NCI-H1436 treated with DMSO at 0.1 percent for 48 hours (cell line): ENCODE measurements at places on chromosomes 3 and 15.

GRCh38 chr3:156674911-156675829, 780 bp downstream of the TIPARP start:
- no peak for DNase-seq

DNA sequence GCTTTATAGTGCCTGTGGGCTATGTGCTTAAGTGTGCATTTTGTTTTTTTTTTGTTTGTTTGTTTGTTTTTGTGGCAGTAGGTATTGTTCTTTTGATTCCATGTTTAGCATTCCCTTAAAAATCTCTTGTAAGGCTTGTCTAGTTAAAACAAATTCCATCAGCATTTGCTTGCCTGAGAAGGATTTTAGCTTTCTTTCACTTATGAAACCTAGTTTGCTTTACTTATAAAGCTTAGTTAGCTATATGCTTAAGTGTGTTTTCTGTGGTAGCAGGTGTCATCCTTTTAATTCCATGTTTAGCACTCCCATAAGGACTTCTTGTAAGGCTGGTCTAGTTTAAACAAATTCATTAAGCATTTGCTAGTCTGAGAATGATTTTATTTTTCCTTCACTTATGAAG, 17.3 kb downstream of the IL16 start:
- DNase-seq = no peak

GRCh38 chr3:125715651-125716050, 120.4 kb upstream of the OSBPL11 start:
- no peak for DNase-seq

DNA sequence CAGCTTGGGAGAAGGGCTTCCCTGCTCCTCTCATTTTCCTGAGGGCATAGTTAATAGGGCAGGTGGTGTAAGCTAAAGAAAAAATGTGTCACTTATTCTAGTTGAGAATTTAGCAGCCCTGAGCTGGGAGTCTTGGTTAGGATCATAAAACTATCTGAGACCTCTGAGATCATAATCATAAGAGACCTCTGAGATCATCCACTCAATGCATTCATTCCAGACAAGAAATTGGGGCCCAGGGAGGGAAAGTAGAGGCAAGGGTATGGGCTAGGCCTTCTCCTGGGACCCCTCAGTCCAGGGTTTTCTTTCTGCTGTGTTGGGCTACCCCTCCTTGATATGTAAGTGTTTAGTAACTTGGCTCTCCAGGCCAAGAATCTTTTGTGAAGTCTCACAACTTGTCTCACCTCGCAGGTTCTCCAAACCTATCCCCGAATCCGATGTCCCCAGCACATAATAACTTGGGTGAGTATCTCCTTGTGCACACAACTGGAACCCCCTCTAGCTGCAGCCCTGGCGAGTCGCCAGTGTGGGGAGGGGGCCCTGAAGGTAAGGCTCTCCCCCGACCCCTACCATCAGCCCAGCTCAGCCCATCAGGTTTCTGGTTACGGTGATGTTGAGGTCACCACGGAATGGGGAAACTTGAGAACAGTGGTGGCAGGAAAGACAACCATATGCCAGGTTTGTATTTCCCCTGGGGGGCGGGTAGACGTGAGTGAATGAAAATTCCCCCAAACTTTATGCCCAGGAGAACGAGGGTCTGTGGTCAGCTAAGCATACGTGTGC, 84.1 kb downstream of the AAGAB start:
- no peak for DNase-seq

- DNase-seq = no peak
These were observed 22.7 kb downstream of the IRAK2 start for GRCh38 chr3:10187290-10187876.

DNA sequence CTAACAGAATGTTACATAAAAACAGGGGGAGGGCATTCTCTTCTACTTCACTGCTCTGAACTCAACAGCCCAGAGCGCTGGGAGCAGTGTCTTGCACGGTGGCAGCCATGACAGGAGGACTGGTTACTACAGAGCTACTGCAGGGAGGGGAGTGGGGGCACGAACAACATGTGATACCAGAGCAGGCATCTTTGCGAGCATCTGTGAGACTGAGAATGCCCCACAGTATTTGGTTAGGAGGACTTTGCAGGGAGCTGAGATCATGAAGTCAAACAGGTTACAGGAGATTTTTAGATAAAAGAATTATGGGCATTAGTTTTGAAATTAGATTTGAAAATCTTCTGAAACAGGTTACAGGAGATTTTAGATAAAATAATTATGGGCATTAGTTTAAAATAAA, 58.8 kb upstream of the GOLGA8B start:
- DNase-seq = no peak

DNA sequence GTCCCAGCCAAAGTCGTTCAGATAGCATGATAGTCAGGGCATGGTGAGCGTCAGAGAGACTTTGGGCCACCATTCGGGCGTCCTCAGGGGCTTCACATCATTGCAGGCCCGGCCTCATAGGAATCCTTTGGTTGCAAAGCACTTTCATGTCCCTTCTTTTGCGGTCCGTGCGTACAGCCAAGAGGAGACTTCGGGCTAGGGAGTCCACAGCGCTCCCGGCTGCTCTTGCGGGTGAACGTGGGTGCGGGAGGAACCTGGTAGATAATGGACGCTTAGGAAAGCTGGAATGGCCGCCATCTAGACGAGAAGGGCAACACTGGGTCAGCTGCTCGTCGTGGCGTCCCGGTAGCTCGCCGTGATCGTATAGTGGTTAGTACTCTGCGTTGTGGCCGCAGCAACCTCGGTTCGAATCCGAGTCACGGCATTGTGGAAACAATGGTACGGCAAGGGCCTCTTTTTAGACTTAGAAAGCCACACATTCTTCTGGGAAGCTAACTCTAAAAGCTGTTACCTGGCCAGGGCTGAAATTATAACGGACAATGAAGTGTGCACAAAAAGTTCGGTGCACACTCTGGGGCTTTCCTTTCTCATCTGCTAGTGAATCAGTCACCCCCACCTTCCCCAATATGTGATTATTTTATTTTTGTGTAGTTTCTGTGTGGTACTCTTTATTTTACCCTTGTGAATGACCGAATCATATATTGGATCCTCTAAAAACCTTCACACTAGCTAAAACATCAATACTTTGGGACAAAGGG, 13.2 kb upstream of the SHF start:
- peak; percentile 45 for DNase-seq

DNA sequence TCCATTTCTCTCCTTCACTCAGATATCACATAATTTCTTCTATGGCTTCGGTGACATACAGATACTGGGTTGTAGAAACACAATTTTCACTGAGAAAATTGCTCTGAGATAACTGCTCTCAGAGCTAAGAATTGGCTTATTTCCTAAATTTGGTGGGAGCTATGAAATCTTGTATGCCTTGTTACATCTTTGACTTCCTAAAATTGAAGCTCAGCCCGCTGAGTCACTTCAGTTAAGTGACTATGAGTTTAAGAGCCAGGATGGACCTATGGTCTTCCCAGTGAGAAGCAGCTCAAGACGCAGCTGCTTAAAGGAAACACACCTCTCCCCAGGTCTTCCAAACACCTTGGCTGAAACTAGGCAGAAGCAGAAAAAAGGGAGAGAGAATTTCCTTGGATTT, 56.4 kb downstream of the EFHB start:
- no peak for DNase-seq

- DNase-seq = no peak
These were observed 507.0 kb upstream of the TPRG1 start for GRCh38 chr3:188664795-188665194.

DNA sequence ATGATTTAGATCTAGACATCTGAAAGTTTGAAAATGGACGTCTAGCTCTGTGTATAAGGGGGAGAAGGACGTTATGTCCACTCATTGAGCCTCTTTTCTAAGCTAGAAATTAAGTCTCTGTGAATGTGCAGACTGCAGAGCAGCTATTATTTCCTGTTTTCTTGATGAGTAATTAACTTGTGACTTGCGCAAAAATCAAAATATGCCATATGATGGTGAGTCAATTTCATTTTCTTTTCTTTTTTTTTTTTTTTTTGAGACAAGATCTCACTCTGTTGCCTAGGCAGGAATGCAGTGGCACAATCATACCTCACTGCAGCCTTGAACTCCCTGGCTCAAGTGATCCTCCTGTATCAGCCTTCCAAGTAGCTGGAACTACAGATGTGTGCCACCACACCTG, 14.1 kb downstream of the LACTB start:
- no peak for DNase-seq

DNA sequence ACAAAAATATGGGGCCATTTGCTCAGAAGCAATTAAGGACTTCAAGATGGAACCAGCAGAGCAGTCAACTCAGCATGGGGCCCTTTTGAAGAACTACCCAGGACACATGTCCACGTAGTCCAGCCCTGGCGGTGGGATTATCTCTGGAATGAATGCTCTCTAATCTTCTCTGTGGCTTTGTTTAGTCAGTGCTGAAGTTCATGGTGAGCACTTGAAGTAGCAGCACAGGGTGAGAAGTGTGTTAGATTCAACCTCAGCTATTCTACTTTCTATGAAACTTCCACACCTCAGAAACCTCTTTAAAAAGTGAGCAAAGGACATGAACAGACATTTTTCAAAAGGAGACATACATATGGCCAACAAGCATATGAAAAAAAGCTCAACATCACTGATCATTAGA, 74.4 kb downstream of the THRB start:
- no peak for DNase-seq

DNA sequence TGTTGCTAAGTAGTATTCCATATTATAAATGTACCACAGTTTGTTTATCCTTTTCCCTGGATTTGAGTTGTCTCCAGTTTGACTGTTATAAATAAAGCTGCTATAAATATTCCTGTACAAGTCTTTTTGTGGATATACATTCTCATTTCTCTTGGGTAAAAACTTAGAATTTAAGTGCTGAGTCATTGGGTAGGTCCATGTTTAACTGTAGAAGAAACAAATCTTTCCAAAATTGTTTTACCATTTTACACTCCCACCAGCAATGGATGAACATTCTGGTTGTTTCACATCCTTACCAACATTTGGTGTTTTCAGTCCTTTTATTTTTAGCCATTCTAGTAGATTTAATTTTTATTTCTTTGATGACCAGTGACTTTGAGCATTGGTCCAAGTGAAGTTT, 74.0 kb upstream of the TNFAIP8L3 start:
- DNase-seq = no peak

DNA sequence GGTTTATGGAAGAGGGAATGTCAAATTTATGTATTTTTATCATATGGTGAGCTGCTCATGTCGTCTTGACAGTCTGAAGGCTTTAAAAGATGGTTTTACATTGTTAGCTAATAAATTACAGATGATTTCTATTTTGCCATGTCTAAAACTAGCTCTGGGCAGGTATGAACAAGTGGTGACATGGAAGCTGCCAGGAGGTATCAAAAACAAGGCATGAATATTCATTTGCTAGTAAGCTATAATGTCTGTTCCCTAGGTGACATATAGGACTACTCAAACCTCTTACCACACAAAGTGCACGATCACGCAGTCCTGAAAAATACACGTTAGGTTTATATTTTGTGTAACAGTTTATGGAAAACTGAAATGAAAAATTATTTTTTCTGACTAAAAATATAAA, 34.8 kb downstream of the ST3GAL6 start:
- DNase-seq = no peak

- no peak for DNase-seq
These were observed 52.9 kb downstream of the USF3 start for GRCh38 chr3:113643583-113643982.

- DNase-seq = no peak
These were observed 119.2 kb downstream of the CTNNB1 start for GRCh38 chr3:41318520-41318919.

DNA sequence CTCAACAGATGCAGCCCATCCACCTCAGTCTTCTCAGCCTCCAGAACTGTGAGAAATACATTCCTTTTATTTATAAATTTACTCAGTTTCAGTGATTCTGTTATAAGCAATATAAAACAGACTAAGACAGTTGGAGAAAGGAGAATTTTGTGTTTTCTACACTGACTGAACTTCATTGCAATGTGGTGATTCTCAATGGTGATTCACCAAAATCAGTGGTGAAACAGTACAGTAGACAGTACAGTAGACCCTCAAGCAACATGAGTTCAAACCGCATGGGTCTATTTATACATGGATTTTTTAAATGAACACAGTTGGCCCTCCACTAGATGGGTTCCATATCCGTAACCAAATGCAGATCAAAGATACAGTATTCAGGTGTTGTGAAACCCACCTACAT, 403.1 kb upstream of the TGFBR2 start:
- no peak for DNase-seq

DNA sequence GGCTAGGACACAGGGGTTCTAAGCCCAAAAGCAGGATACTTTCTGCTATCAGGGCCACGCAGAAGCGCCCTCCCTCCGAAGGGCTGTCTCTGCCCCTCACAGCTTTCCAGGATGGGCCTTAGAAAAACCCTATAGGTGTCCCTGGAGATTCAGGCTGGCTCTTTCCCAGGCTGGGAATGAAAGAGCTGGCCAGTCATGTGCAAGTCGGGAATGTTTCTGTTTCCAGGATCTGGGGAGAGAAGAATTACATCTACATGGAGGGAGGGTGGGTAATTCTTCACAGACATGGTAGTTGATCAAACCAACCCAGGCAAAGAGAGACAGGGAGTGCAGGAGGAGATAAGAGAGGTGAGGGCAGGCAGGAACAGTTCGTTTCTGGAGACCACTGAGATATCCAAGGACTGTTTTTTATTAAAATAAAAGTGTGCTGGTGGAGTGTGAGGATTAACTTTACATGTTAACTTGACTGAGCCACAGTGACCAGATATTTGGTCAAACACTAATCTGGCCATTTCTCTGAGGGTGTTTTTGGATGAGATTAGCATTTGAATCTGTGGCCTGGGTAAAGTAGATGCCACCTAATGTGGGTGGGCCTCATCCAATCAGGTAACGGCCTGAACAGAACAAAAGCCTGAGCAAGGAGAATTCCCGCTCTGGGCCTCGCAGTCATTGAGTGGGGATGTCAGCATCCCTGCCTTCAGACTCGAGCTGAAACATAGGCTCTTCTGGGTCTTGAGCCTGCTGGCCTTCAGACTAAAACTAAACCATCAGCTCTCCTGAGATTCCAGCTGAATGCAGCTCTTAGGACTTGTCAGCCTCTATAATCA, 15.3 kb downstream of the NUP210 start:
- DNase-seq = no peak

DNA sequence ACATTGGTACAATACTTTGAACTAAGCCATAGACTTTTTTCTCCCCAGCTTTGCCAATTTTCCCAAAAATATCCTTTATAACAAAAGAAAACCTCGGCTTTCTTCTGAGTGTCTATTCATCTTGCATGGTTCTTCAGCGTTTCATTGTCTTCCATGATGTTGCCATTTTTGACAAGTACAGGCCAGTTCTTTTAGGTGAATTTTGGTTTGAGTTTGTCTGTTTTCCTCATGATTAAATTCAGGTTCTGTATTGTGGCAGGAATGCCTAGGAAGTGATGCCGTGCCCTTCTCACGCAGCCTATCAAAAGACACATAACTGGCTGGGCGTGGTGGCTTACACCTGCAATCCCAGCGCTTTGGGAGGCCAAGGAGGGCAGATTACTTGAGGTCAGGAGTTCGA, 7.6 kb upstream of the CSPG4 start:
- DNase-seq = no peak

DNA sequence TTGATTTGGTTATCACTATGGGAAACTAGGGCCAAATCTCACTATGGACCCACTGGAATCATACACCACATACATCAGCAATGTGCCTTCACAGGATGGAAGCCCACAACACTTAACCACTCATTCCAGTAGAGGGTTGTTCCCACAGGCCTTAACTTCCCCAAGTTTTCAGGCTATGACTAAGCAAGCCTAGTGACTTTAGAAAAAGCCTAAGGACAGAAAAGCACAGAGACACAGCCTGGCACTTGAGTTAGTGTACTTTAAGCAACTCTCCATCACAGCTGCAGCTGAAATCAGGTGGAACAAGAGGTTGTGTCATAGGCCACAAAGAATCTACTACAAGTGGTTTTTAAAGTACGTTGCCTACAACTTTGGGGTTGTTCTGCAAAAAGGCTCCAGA, 128.7 kb downstream of the LRRN1 start:
- DNase-seq = no peak

GRCh38 chr15:59268168-59268851, 61.7 kb downstream of the LDHAL6B start:
- no peak for DNase-seq
